ENCODE measurements at places on chromosomes 6 and 20.

GRCh38 chr6:160030103-160030502, 61.2 kb downstream of the IGF2R start:
- no peaks in the 10 kb centered on the region for H3K27me3 ChIP-seq
- DNase-seq, result no peak
- peaks cover 97% of the 10 kb centered on the region for H3K36me3 ChIP-seq
- H3K27ac ChIP-seq, result no peak overlapping the region
- H3K4me3 ChIP-seq, result no peak overlapping the region

DNA sequence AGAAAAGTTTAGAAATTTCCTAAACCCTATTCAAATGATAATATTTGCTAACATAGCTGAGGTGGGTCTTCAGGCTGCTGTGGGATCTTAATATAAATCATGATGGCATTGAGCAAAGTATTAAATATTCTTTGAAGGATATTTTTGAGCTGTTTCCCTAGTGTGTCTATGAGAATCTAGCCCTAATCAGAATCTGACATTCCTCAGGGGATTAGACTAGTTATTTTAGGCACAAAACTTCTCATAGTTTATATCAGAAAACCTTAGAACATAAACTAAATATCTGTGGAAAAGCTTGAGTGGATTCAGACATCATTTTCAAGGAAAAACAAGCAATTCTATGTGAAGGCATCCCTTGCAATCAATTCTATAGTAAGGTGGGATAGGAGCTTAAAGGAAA, 594.5 kb downstream of the RFPL4B start:
- H3K27ac ChIP-seq, result no peak overlapping the region
- H3K4me1 ChIP-seq, result no peaks in the 10 kb centered on the region
- no peaks in the 10 kb centered on the region for H3K27me3 ChIP-seq
- H3K36me3 ChIP-seq, result no peaks in the 10 kb centered on the region

DNA sequence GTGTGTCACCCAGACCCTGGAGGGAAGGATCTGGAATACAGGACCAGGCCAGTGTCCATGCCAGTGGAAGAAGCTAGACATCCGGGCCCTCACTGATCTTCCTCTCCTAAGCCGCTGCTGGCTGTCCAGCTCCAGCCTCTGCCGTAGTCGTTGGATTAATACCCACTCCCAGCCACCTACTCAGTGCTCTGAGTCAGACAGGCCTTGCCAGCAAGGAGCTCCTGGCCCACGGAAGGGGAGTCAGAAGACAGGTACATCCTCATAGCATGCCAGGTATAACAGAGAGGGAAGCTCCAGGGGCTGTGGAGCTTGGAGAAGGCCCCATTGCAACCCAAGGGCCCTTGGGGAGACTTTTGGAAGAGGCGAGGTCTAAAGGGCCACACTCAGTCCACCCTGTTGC, 49.0 kb downstream of the STK35 start:
- H3K4me1 ChIP-seq, result no peaks in the 10 kb centered on the region
- H3K36me3 ChIP-seq, result peaks cover 39% of the 10 kb centered on the region
- H3K4me3 ChIP-seq, result no peak overlapping the region
- H3K27ac ChIP-seq, result no peak overlapping the region
- no peaks in the 10 kb centered on the region for H3K27me3 ChIP-seq
- no peak for DNase-seq

GRCh38 chr6:73644941-73645591, 8.7 kb downstream of the SLC17A5 start:
- peaks cover 22% of the 10 kb centered on the region for H3K36me3 ChIP-seq
- DNase-seq, result no peak
- H3K27ac ChIP-seq, result no peak overlapping the region
- H3K4me1 ChIP-seq, result peaks cover 15% of the 10 kb centered on the region
- no peaks in the 10 kb centered on the region for H3K27me3 ChIP-seq

DNA sequence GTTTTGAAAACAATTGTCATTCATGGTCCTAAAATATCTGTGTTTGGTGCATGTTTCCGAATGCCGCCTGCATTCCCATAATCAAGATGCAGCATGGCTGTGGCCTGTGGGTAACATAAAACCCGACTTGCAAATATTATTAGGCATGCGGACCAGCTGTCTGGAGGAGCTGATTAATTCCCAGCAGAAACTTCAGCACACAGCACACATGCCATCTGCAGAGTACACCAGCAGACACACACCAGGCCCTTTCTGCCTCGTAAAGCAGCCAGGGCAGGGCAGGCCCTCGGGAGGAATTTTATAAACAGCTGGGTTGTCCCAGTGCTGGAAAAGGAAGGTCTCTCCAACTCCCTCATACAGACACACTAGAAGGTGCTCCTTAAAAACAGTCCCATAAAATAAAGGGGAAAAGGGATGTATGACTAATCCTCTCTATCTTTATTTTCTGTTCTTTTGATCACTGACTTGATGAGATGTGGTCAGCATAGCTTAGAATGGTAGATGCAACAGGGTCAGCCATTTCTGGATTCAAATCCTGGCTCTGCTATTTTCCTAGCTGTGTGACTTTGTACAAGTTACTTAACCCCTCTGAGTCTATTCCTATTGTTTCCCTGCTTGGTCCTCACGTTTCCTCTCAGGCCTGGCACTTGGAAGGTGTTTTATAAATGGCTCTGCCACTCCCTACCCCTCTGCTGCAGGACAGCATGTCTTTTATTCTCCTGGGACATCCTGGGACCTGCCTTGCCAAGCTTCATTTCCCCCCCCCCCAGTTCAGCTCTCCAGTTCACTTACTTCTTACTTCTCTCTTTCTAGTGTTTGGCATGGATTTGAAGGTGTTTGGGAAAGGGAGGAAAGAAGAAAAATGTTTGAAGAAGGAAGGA, 85.9 kb upstream of the TRAF3IP2 start:
- peaks cover 97% of the 10 kb centered on the region for H3K36me3 ChIP-seq
- no peaks in the 10 kb centered on the region for H3K4me1 ChIP-seq

DNA sequence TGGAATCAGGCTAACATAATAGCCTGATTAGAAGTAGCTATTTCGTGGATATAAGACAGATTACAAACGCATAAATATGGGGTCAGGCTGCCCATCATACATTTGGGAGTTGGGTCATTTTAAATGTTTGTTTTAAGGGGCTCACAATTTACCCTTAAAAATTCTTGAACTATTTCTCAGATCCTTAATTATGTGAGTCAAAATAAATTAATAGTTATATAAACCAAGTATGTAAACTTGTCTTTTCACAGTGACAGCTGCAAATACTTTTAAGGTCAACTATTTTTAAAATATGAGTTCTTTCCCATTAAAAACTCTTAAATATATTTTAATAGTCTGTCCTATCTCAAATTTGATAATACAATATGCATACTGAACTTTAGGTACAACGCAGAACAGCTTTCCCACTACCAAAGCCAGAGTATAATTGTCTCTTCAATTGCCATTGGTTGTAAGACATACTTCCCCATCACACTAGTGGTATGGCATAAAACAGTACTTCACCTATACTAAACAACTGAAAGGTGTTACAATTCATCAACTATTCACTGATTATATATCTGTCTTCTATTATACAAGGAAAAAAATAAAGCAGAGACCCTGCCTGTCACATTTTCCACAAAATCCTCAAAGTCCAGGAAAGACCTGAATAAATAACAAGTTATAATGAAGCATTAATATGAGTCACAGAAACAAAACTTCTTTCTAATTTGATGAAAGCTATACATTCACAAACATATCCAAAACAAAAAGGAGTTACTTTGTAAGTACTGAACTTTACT, 80.8 kb upstream of the COL21A1 start:
- no peak for DNase-seq
- no peak overlapping the region for H3K27ac ChIP-seq

DNA sequence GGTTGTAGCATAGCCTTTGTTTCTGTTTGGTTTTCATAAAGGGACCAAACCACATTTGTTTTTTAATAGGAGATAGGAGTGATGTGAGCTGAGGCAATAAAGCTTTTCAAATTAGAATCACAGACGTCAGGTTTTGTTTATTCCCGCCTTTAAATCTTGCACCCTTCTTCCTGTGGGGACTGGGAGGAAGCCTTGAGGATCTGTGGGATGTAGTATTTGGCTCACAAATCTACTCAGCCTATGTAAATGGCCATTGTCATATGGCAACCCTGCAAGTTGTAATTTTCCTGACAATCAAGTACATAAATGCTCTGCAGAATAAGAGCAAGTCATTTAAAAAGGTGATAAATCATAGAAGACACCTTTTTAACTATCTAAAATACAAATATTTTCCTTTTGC, 110.4 kb downstream of the ADGRG6 start:
- no peaks in the 10 kb centered on the region for H3K4me1 ChIP-seq
- no peak for DNase-seq
- no peak overlapping the region for H3K4me3 ChIP-seq
- H3K27me3 ChIP-seq, result no peaks in the 10 kb centered on the region
- H3K27ac ChIP-seq, result no peak overlapping the region

- H3K36me3 ChIP-seq, result peaks cover 41% of the 10 kb centered on the region
- H3K4me1 ChIP-seq, result no peaks in the 10 kb centered on the region
- no peak overlapping the region for H3K4me3 ChIP-seq
- no peaks in the 10 kb centered on the region for H3K27me3 ChIP-seq
- no peak overlapping the region for H3K27ac ChIP-seq
These were observed 58.4 kb downstream of the EZR start for GRCh38 chr6:158760618-158761250.

- H3K36me3 ChIP-seq, result no peaks in the 10 kb centered on the region
- no peak within 1 kb of the TSS for H3K27ac ChIP-seq
- H3K27me3 ChIP-seq, result no peaks in the 10 kb centered on the region
- no peak for DNase-seq
These were observed at the start of gene RAMACL for GRCh38 chr6:166586424-166587156. TSS of gene RAMACL (minus strand) at chr6:166586678. CDS start at chr6:166586477, 201 bp downstream.

GRCh38 chr20:57437672-57438330, 46.6 kb downstream of the RBM38 start:
- DNase-seq, result no peak
- no peaks in the 10 kb centered on the region for H3K36me3 ChIP-seq
- H3K4me1 ChIP-seq, result peaks cover 61% of the 10 kb centered on the region
- no peak overlapping the region for H3K4me3 ChIP-seq
